CD8-positive, alpha-beta T cell (primary cell): ENCODE measurements at places on chromosomes 5 and 9. TPM values are rescaled to one million over a fixed set of nuclear protein-coding genes. Genes with fewer than 3 reads are reported as not detected.

- DNase-seq = no peak
Observed at GRCh38 chr9:96565671-96566497, 53.8 kb downstream of the CDC14B start.

- no peak for DNase-seq
Observed at GRCh38 chr9:85534340-85534739, 207.4 kb downstream of the AGTPBP1 start.

Gene NPR3
- total RNA-seq = not detected

Gene GARIN3
- total RNA-seq = not detected
